ENCODE measurements at places on chromosomes 7 and 10. TPM values are rescaled to one million over a fixed set of nuclear protein-coding genes. Genes with fewer than 3 reads are reported as not detected.

- H3K27ac ChIP-seq, result no peak overlapping the region
- no peak for DNase-seq
- no peaks in the 10 kb centered on the region for H3K36me3 ChIP-seq
- no peaks in the 10 kb centered on the region for H3K4me1 ChIP-seq
Observed at GRCh38 chr10:124878457-124878739, 63.5 kb upstream of the ZRANB1 start.

DNA sequence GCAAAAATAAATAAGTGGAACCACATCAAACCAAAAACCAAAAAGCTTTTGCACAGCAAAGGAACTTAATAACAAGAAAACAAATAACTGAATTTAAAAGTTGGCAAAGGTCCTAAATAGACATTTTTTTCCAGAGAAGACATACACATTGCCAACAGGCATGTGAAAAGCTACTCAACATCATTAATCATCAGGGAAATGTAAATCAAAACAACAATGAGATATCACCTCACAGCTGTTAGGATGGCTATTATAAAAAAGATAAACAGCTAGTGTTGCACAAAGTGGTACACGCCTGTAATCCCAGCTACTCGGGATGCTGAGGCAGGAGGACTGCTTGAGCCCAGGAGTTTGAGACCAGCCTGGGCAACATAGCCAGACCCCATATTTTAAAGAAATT lies 2.2 kb upstream of the SUN3 start:
- no peaks in the 10 kb centered on the region for H3K36me3 ChIP-seq
- peaks cover 71% of the 10 kb centered on the region for H3K27me3 ChIP-seq
- H3K27ac ChIP-seq, result no peak overlapping the region
- no peaks in the 10 kb centered on the region for H3K4me1 ChIP-seq
- no peak overlapping the region for H3K4me3 ChIP-seq

GRCh38 chr7:84914598-84914997 lies 272.3 kb downstream of the SEMA3D start:
- no peaks in the 10 kb centered on the region for H3K36me3 ChIP-seq
- no peak for DNase-seq
- no peak overlapping the region for H3K4me3 ChIP-seq
- peaks cover 9% of the 10 kb centered on the region for H3K4me1 ChIP-seq
- no peaks in the 10 kb centered on the region for H3K27me3 ChIP-seq

GRCh38 chr10:71187600-71187999 lies 24.8 kb upstream of the UNC5B start:
- peaks cover 6% of the 10 kb centered on the region for H3K27me3 ChIP-seq
- no peaks in the 10 kb centered on the region for H3K36me3 ChIP-seq
- no peak overlapping the region for H3K27ac ChIP-seq
- no peak overlapping the region for H3K4me3 ChIP-seq
- H3K4me1 ChIP-seq, result peaks cover 4% of the 10 kb centered on the region

- peak; percentile 67 for DNase-seq
- H3K4me3 ChIP-seq, result peak overlapping the region; percentile 49
Observed at GRCh38 chr10:43026039-43026973, 50.6 kb upstream of the RET start.

GRCh38 chr7:45259966-45260646 lies 102.5 kb downstream of the RAMP3 start:
- peaks cover 40% of the 10 kb centered on the region for H3K27me3 ChIP-seq
- H3K4me1 ChIP-seq, result no peaks in the 10 kb centered on the region
- H3K36me3 ChIP-seq, result no peaks in the 10 kb centered on the region
- DNase-seq, result peak; percentile 82

DNA sequence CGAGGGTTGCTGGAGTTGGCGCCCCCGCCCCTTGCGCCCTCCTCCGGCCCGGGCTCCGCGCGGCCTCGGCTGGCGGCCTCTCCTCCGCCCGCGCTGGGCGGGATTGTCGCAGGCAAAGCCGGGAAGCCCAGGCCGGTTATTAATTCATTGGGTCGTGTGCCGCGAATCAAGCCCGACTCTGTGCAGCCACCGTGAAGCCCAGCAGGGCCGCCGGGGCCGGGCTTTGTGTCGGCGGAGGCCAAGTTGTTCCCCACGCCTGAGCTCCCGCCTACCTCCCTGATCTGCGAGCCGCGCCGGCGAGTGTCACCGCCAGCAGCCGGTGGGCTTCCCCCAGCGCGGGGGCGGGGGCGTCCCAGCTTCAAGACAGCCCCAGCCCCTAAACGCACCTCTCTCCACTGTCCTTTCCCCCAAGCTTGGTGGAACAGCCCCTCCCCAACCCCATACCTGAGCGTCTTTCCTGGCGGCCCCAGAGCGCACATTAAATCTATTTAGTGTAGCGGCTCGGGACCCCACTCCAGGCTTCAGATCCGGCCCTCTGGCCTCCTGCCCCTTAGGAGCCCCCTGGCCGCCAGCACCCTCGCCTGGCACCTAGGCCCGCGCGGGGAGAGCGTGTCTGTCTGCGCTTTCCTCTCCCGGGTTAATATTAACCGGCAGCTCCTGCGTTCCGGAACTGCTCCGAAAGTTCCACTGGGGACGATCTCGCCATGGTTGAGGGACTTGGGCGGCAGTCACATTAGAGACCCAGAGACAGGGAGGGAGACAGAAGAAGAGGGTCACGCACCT lies 3.5 kb downstream of the SHH start:
- no peak for DNase-seq
- H3K4me3 ChIP-seq, result peak overlapping the region; percentile 86
- peaks cover 12% of the 10 kb centered on the region for H3K4me1 ChIP-seq
- peaks cover 78% of the 10 kb centered on the region for H3K27me3 ChIP-seq

- no peak for DNase-seq
- no peaks in the 10 kb centered on the region for H3K36me3 ChIP-seq
- H3K4me3 ChIP-seq, result no peak overlapping the region
- H3K27me3 ChIP-seq, result no peaks in the 10 kb centered on the region
Observed at GRCh38 chr7:16813232-16813616, 8.4 kb upstream of the AGR2 start.

DNA sequence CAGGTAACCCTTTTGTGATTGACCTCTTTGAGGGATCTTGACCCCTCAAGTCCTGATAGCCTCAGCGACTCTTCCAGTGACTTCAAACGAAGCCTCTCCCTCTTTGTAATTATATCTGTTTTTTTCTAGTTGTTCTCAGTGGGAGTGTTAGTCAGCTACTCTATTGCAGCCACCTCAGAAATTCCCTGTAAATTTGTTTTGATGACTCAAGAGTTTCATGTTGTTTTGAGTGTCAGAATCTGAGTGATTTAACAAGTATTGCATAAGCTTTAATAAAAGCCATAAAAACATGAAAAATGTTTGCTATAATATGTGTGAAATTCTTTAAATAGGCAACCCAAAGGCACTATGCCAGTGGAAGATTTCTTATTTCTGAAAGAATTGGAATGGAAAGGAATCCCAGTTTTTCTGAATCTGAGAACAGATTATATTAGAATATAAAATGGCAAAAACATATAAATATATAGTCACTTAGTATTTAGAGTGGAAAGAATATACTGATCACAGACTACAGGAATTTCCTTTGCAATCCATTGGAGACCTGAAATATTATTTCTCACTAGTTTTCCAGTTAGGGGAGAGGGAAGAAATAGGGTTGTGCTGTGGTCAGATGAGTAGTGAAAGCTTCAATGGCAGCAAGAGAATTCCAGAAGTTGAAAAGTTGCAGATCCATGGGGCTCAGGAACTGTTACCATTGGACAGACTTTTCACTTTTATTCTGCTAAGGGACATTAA lies 94.4 kb upstream of the SEMA3C start:
- no peaks in the 10 kb centered on the region for H3K27me3 ChIP-seq
- peak overlapping the region; percentile 68 for H3K27ac ChIP-seq
- H3K36me3 ChIP-seq, result peaks cover 4% of the 10 kb centered on the region
- no peak overlapping the region for H3K4me3 ChIP-seq
- no peak for DNase-seq

DNA sequence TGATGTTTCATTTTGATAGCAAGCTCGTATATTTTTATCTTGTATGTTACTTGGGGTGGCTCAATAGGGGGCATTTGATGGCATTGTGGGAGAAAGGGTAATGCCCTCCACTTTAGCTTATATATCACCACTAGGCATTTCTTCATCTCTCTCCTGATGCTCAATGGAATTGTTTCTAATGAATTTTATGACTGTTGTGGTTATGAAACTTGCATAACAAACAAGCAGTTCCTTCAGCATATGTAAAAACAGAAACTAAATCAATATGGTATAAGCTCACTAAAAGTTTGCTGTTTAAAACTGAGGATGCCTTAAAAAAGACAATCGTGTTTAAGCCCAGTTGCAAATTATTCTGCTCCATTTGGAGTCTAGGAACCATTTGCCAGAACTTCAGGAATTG lies 75.5 kb downstream of the CDK14 start:
- H3K27ac ChIP-seq, result no peak overlapping the region
- peaks cover 9% of the 10 kb centered on the region for H3K36me3 ChIP-seq
- H3K27me3 ChIP-seq, result no peaks in the 10 kb centered on the region
- peaks cover 7% of the 10 kb centered on the region for H3K4me1 ChIP-seq
- H3K4me3 ChIP-seq, result no peak overlapping the region

GRCh38 chr7:39504963-39505362 lies 61.2 kb upstream of the YAE1 start:
- no peak overlapping the region for H3K4me3 ChIP-seq
- DNase-seq, result no peak
- H3K36me3 ChIP-seq, result no peaks in the 10 kb centered on the region
- peaks cover 4% of the 10 kb centered on the region for H3K27me3 ChIP-seq
- H3K4me1 ChIP-seq, result peaks cover 4% of the 10 kb centered on the region

The C7orf33 gene
- not detected for total RNA-seq

The OPN4 gene
- total RNA-seq, result not detected

The TMEM178B gene
- 8.7 TPM for total RNA-seq

The PODXL gene
- total RNA-seq, result 25.5 TPM

The PPP1R17 gene
- total RNA-seq, result 4.5 TPM

The NUTM2B gene
- total RNA-seq, result 1.00 TPM

The HK1 gene
- total RNA-seq, result 60.8 TPM

The SAMD9 gene
- 2.9 TPM for total RNA-seq
